Thoracic aorta endothelial cell (primary cell): ENCODE measurements at places on chromosomes 2 and 18. TPM values are rescaled to one million over a fixed set of nuclear protein-coding genes. Genes with fewer than 3 reads are reported as not detected.

The PID1 gene
- total RNA-seq = 0.13 TPM in 1 of 2 replicates, not detected in the other

The SERPINB5 gene
- not detected in 2 replicates for total RNA-seq

The UGT1A10 gene
- not detected in 2 replicates for total RNA-seq

The VRK2 gene
- total RNA-seq = 72.8 and 74.1 TPM in 2 replicates

The TMEM17 gene
- total RNA-seq = 1.3 and 1.7 TPM in 2 replicates

The CPO gene
- not detected in 2 replicates for total RNA-seq

The ZNF407 gene
- 32.3 and 35.9 TPM in 2 replicates for total RNA-seq

The CD302 gene
- total RNA-seq = 15.9 and 16.1 TPM in 2 replicates

The POTEE gene
- 0.07 and 0.40 TPM in 2 replicates for total RNA-seq

The ZAP70 gene
- total RNA-seq = under 0.01 TPM in 1 of 2 replicates, not detected in the other

The RAMP1 gene
- total RNA-seq = not detected in 2 replicates

The CCDC178 gene
- not detected in 2 replicates for total RNA-seq

The LRATD1 gene
- total RNA-seq = 0.13 and 0.79 TPM in 2 replicates

The PRKAG3 gene
- total RNA-seq = not detected in 2 replicates

The SLC8A1 gene
- 2.0 and 7.0 TPM in 2 replicates for total RNA-seq

The LONRF2 gene
- under 0.01 TPM in 1 of 2 replicates, not detected in the other for total RNA-seq
